ENCODE measurements at places on chromosomes 2 and 18.

GRCh38 chr2:65647249-65647842 lies 214.9 kb upstream of the SPRED2 start:
- no peak for DNase-seq

GRCh38 chr2:142131010-142131669 lies at the start of gene LRP1B:
Gene LRP1B (minus strand): TSS chr2:142131016. CDS start chr2:142130729, 287 bp downstream.
- no peak for DNase-seq

DNA sequence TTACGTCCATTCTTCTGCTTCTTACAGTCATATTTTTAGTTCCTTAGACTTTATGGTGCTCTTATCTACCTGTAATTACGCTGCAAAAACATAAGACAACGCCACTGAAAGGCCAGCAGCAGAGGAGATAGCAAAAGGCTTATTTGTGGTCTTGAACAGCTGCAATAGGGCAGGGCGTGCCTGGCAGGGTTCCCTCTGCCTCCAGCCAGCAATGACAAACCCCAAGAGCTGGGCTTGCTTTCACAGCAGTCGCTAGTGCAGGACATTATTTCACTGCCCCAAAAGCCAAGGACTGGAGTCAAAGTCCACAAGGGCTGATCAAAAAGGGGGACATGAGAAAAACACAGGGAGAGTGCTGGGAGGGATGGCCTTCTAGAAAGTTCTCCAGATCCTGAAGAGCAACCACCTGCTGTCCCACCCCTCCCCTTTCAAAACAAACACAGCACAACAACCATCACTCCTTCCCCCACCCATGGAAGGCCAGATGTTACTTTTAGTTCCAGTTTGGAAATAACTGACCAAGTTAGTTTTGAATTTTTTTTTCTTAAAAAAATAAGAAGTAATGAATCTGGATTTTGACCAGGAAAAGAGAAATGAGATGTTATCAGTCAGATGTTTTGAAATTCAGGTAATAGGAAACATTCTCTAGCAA lies 127.8 kb downstream of the RBMS1 start:
- no peak for DNase-seq

DNA sequence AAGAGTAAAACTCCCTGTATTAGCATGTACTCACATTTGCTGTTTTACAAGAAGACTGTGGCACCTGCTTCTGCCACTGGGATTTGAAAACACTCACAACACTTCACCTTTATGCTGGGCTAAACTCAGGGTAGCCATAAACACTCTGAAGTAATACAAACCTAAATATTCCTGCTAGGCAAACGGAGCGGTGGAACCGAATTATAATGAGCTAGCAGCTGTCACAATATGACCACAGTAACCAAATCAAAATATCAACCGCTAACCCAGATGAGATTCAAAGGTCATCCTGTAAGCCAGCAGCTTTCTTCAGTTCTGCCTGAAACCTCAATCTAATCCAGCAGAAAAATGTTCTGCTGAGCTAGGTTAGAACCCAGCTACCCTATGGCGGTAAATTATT lies 132.1 kb downstream of the TCF4 start:
- DNase-seq, result no peak

DNA sequence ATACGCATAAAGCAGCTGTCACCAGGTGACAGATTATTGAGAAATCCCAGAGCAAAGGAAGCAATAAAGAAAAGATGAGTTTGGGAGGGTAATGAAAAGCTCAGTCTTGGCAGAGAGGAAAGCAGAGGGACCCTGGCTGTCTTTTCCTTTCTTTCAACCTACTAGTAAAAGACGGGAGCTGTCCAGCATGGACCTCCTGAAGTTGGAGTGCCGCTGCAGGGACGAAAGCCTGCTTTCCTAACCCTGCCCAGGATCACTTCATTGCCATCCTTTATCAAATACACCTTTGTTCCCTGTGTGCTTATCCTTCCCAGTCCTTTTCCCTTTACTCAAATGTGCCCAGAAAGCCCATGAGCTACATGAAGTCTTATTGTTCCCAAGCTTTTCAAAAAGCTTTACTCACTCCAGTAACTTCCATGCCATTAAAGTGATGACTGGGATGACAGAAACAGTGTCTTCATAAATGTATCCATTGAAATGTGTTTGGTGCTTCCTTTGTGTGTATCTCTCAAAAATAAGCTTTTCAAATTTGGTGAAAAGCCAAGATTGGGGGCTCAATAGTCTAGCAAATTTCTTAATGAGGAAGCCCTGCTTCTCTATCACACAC lies 3.7 kb upstream of the SPR start:
- no peak for DNase-seq

DNA sequence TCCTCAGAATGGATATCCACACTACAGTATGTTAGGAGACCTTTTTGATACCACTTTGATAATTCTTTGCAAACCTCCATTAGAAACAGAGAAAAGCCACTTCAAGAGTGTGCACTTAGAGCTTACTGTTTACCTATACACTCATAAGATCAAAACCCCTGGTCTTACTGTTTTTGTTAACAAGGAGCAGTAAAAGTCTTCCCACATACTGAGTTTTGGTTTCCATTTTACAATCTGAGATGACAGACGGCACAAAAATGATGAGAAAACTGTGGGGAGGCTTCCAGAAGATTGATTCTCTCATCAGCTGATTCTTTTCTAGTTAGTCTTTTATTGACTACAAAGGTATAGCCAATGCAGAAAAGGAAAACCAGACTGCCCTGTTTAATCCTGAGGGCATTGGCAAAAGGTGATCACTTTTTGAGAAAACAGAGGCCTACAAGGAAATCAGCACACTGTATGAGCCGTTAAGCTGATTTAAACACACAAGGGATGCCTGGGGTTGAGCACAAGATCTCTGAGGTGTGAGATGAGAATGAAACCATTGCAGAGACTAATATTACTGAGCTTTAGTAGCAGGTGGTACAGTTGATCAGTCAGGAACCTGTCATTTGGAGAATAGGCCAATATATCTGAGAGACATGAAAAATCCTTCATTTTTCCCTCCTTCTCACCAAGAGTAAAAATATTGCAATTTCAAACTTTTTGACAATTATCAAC lies 368.6 kb downstream of the GRB14 start:
- DNase-seq, result no peak

DNA sequence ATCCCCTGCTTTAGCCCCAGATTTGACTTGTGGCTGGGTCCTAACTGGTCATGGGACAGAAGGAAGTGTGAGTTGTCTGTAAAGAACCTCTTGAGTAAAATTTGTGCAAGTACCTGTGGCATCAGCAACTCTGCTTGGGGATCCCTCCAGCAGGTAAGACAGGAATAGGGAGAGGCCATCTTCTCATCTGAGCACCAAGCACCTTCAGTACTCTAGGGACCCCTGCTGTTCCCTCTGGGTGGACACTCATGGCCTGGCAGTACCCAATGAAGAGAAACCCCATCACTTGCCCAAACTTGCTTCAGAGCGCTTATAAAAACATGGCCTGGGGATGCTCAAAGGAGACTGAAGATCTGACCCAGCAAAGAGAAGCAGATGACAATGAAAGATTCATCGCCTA lies 297.8 kb downstream of the SP3 start:
- no peak for DNase-seq

GRCh38 chr2:1627628-1628381 lies 116.5 kb downstream of the PXDN start:
- DNase-seq, result no peak

GRCh38 chr2:15107137-15107536 lies 454.0 kb downstream of the NBAS start:
- DNase-seq, result no peak

DNA sequence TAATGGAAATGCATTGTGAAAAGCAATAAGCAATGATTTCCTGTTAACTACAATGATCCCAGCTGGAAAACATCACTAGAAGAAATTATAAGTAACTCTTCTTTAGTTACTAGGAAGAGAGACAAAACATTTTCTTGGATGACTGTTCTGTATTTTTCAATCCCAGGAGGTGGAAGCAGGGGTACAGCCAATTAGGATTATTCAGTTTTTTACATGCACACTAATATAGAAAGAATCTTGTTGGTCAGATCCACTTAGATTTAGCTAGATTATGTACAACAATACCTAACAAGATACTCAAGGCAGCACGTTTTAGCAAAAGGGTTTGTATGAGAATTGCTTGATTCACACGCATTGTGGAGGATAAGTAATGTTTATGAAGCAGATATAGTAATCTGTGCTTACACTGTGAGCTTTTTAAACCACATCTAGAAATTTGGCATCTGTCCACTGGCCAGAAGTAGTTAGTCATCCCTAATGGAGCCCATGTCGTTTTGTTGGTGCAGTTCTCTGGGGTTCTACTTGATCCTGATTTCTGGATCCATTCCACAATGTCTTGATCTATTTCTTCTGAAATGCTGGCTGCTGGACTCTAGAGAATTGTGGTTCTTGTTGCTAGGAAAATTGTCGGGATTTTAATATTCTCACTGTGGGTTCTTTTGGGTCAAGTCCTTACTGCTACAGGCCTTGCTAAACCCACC lies 199.7 kb downstream of the ADCYAP1 start:
- DNase-seq, result no peak
